ENCODE measurements at places on chromosomes 4 and X. TPM values are rescaled to one million over a fixed set of nuclear protein-coding genes. Genes with fewer than 3 reads are reported as not detected.

GRCh38 chr4:158007566-158007965 lies 165.3 kb downstream of the GASK1B start:
- H3K4me1 ChIP-seq = no peaks in the 10 kb centered on the region
- no peak overlapping the region for H3K4me3 ChIP-seq
- H3K27ac ChIP-seq = no peak overlapping the region
- H3K27me3 ChIP-seq = no peaks in the 10 kb centered on the region
- no peak for DNase-seq

Gene F8A1
- total RNA-seq = 45.2 TPM

Gene ARSD
- total RNA-seq = 2.2 TPM

Gene CDS1
- total RNA-seq = 0.20 TPM

Gene MAOB
- total RNA-seq = not detected
